ENCODE measurements at places on chromosomes 11 and 22. TPM values are rescaled to one million over a fixed set of nuclear protein-coding genes. Genes with fewer than 3 reads are reported as not detected.
A peak's percentile ranks its signal among the peaks of the same experiment; 100 is the strongest.

- DNase-seq, result no peak
These were observed 5.8 kb downstream of the KLHL35 start for GRCh38 chr11:75427181-75427580.

DNA sequence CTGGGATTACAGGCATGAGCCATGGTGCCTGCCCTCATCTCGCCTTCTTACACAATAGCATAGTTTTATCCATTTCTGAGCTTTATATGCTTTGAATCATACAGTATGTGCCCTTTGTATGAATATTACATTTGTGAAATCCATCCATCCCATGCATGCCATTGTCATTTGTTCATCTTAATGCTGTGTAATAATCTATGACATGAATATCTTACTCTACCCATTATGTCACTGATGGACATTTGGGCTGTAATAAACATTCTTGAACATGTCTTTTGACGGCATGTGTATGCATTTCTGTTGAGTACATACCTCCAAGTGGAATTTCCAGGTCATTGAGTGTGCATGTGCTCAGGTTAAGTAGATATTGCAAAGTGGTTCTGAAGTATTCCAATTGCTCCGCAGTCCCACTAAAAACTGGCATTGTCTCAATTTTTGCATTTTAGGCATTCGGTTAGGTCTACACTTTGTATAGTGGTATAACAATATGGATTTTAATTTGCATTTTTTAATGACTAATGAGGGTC, 339.3 kb upstream of the SYN3 start:
- DNase-seq, result no peak

DNA sequence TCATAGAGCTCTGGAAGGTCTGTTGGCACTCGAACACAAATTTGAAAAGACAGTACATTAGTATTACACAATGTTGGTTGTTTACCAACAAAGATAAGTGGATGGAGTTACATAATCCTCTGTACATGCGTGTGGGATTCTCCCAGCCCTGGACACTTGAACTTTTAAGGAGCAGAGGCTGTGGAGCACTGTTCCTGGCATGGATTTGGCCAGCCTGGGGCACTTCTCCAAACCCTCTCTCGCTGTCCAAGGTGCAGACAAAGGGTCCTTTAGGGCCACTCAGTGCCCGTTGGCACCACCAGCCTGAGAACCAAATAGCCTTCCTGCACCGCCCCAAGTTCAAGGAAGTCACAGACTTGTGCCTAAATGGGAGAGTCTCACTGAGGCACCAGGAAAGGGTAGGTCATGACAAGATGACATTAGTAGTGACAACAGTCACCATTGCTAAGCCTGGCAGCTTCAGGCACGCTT, 1.6 kb upstream of the ANO1 start:
- no peak for DNase-seq

DNA sequence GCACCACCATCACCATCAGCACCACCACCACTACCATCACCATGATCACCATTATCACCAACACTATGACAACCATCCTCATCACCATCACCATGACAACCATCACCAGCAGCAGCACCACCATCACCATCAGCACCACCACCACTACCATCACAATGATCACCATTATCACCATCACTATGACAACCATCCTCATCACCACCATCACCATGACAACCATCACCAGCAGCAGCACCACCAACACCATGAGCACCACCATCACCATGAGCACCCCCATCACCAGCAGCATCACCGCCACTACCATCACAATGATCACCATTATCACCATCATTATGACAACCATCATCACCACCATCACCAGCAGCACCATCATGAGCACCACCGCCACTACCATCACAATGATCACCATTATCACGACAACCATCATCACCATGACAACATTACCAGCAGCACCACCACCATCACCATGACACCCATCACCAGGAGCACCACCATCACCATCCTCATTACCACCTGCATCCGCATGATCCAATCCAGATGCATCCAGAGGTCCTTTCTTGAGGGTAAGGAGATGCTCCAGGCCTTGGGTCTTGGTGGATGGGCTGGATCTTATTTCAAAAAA, 23.8 kb downstream of the PHF21B start:
- no peak for DNase-seq

- DNase-seq, result no peak
These were observed 7.3 kb downstream of the STARD10 start for GRCh38 chr11:72786305-72787215.

GRCh38 chr11:7600205-7600775, 73.0 kb downstream of the CYB5R2 start:
- no peak for DNase-seq

DNA sequence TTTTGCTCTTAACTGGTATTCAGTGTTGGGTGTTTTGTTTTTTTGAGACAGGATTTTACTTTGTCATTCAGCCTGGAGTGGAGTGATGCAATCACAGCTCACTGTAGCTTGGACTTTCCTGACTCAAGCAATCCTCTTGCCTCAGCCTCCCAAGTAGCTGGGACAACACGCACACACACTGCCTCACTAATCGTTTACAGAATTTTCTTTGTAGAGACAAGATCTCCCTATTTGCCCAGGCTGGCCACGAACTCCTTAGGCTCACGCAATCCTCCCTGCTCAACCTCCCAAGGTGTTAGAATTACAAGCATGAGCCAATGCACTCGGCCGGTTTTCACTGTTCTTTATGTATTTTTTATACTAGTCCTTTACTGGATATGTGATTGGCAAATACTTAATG, 51.0 kb upstream of the IGLL5 start:
- DNase-seq, result no peak

GRCh38 chr11:69095300-69095699, 46.6 kb downstream of the TPCN2 start:
- no peak for DNase-seq

GRCh38 chr11:70951139-70951804, 301.1 kb downstream of the SHANK2 start:
- no peak for DNase-seq

DNA sequence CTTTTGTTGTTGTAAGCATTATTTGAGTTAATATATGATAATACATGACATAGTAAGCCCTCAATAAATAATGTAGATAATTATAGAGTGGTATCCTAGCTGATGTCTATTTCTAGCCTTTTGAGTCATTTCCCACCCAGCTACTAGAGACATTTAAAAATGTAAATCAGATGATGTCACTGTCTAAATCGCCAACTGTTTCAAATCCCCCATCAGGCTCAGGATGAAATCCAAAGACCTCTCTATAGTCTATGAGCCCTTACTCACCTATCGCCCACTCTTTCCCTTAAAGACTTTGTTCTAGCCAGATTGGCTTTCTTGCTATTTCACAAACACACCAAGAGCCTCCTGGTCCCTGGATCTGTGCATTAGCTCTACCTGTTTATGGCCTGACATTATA, 135.4 kb upstream of the PLET1 start:
- no peak for DNase-seq

- DNase-seq, result no peak
These were observed 154.4 kb downstream of the FEZ1 start for GRCh38 chr11:125341676-125342075.

DNA sequence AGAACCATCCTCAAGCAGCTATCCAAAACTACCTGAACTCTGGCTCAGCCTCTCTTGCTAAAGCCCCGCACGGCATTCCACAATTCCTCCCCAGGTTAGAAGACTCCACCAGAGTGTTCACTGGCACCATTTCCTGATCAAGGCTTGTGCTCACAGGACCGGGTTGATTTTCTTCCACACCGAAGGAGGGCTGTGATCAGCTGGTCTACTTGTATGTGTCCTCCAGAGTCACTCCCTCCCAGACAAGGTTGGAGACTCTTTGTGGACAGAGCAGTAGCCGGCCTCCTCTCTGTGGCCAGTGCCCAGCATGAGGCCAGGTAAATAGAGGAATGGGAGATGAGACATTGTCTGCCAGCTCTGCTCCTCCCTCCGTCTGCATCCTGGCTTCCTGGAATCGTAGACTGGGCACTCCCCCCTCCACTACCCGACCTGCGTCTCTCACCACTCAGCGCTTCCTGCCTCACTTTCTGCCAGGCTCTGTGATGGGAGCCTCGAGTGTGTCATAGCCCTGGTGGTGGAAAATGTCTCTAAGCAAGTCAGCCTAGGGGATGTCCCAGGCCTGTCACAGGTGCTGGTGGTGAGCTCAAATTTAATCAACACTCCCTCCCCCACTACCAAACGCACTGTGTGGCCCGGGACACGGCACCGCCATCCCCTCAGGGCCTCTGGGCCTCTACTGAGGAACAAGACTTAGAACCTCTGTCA, 12.5 kb upstream of the TMPRSS6 start:
- DNase-seq, result no peak

DNA sequence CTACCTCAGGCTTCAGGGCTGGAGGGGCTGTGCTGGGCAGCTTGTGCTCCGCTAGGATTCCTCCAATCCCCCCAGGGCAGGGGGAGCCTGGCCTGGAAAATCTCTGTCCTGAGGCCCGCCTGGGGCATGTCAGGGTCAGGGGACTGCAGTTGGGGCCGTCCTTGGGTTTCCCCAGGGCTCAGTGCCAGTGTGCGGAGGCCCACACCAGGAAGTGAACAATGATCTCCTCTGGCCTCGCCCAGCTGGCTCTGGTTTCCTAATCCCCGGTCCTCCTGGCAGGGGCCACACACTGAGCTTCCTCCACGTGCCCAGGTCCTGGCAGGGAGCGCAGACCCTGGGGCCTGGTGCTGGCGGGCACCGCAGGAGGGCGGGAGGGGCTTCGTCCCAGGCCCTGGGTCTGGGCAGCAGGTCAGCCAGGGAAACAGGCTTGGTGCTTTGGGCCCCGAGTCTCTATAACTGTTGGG, 1.4 kb upstream of the MUC2 start:
- DNase-seq, result peak; percentile 68

GRCh38 chr11:44568658-44569473, 3.4 kb downstream of the CD82 start:
- DNase-seq, result peak; percentile 83

DNA sequence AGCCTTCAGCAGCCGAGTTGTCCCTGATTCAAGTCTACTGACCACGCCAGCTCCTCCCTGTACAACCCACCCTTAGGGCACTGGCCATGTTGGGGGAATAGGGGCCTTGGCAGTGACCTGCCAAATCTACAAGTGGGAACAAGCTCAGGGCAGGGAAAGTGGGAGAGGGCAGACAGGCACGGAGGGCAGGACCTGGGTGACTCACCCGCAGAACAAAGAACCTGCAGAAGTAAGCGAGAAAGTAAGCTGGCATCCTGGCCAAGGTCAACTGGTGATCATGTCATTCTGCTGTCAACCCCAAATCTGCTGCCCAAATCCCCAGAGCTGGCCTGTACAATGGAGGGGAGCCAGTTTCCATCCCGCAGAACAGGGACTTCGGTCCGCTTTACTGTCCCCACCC, 7.9 kb upstream of the SCGB1A1 start:
- no peak for DNase-seq

- no peak for DNase-seq
These were observed 14.6 kb downstream of the NAV2 start for GRCh38 chr11:19727246-19727645.

DNA sequence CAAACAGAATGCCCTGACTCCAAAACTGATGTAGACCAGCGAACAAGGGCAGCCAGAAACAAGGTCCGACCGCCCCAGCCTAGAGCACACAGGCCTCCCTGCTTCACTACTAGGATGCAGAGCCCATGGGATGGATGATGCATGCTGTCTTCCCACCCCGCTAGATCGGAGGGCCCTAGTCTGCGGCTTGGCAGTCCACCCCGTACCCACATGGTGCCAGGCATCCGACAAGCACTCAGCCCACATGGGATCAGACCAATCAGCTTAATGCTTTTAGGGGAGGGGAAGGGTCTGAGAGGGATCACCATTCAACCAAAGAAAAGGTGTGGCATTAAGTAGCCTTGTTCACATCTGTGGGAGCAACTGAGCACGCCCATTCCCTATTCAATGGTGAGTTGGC, 30.6 kb downstream of the PISD start:
- DNase-seq, result no peak

GRCh38 chr22:33747576-33748180, 172.6 kb downstream of the LARGE1 start:
- DNase-seq, result no peak

GRCh38 chr11:10720881-10721376, 27.4 kb upstream of the IRAG1 start:
- no peak for DNase-seq

CYP2D6 gene
- total RNA-seq, result not detected

PIH1D2 gene
- 1.3 TPM for total RNA-seq

SCGB1A1 gene
- total RNA-seq, result not detected

GVQW3 gene
- total RNA-seq, result 1.5 TPM

TBX10 gene
- 0.51 TPM for total RNA-seq

SPTBN2 gene
- 1.3 TPM for total RNA-seq

SLC5A4 gene
- total RNA-seq, result not detected

ALX4 gene
- 0.03 TPM for total RNA-seq

ADM gene
- 10.3 TPM for total RNA-seq

Measured in Right ventricle myocardium superior (tissue), 1 donor.